ENCODE measurements at places on chromosomes 5 and 9.

GRCh38 chr5:157290156-157290980 lies 24.4 kb downstream of the CYFIP2 start:
- DNase-seq, result no peak

GRCh38 chr5:88172847-88173758 lies 95.5 kb downstream of the TMEM161B start:
- no peak for DNase-seq

GRCh38 chr9:121196389-121196788 lies 5.3 kb downstream of the RAB14 start:
- DNase-seq, result no peak

DNA sequence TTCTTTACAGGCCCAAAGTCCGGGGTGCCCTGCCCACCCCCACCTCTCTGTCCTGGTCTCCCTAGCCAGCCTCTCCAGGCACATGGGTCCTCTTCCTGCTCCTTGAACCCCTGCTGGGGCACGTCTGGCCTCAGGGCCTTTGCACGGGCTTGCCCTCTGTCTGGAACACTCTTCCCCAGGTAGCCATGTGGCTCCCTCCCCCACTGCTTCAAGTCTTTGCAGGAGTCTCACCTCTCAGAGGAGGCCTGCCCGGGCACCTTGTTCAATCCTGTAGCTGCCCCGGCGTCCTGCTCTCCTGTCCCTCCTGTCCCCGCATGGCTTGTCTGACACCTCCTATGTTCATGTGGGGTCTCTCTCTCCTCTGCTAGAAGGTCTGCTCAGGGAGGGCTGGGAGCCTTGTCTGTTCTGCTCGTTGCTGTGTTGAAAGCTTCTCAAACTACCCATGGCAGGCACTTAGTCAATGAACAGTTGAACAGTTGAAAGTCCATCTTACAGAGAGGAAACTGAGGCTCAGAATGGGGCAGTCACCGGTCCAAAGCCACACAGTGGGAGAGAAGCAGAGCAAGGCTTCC lies 241.4 kb downstream of the PBX3 start:
- no peak for DNase-seq

DNA sequence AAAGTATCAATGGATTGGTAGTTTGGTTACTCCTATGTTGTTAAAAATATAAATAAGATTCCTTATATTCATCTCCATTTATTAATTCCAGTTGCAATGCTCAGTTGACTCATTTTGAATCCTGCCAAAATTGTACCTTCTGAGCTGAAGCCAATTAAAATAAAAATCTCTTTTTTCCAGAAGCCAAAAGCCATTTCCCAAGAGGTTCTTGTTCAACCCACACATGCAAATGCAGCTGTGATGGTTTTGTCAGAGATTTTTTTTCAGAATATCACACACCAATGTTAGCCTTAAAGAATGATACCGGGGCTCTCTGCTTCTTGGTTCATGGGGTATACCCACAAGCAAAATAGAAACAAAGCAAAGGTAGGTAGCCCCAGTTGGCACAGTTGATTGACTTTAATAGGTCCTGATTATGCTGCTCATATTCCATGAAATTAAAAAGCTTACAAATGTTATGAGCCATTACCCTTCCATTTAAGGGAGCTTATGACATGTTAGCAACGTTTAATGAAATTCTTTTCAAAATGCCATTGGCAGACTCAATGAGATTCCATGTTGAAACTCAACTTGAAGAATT lies 208.0 kb downstream of the SGCD start:
- no peak for DNase-seq
